ENCODE measurements at places on chromosomes 3 and 15. TPM values are rescaled to one million over a fixed set of nuclear protein-coding genes. Genes with fewer than 3 reads are reported as not detected.
A peak's percentile ranks its signal among the peaks of the same experiment; 100 is the strongest.

Gene SNX4
- total RNA-seq: 55.3 TPM

Gene MOBP
- total RNA-seq: 0.05 TPM

Gene TMOD3
- 53.8 TPM for total RNA-seq

Gene SCAANT1
- not detected for total RNA-seq

Gene TMCO5A
- total RNA-seq: not detected

Gene TRPM1
- total RNA-seq: not detected

Gene CAPN3
- 8.6 TPM for total RNA-seq

Gene C3orf22
- total RNA-seq: not detected

Gene FBXL22
- total RNA-seq: 26.2 TPM

Gene TMEM158
- total RNA-seq: 1.7 TPM

Gene FRMD4B
- 39.1 TPM for total RNA-seq

Gene EFCAB12
- not detected for total RNA-seq

Gene MASP1
- 4.9 TPM for total RNA-seq

- DNase-seq: no peak
Observed at GRCh38 chr3:53375019-53375418, 27.7 kb upstream of the DCP1A start.

DNA sequence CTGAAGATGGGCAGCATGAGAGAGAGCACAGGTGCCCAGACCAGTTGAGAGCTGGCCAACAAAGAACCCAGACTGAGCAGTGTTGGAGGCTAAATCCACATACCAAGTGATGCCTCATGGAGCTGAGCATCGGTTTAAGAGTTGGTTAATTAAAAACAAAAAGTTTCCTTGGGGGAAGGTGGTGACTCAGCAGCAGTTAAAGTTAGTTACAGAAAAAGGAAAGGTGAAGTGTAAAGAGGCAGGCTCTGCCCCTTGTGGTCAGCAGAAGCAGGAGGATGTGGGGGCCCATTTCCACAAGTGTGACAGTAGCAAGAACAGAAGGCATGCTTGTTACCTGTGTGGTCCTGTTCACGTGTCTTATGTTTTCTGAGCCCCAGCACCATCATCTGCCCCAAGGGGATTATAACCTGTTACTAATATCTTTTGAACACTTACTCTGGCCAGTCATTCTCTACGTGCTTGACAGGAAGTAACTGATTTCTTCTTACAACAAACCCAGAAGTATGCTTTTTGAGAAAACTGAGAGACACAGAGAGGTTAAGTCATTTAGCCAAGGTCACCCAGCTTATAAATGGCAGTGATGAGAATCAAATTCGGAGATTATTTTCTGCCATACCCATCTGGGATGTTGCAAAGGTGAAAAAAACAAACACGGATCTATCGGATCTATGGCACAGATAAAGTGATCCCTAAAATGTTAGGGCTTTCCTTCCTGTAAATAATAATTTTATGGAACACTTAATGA, 91.0 kb downstream of the EPHB1 start:
- no peak for DNase-seq

DNA sequence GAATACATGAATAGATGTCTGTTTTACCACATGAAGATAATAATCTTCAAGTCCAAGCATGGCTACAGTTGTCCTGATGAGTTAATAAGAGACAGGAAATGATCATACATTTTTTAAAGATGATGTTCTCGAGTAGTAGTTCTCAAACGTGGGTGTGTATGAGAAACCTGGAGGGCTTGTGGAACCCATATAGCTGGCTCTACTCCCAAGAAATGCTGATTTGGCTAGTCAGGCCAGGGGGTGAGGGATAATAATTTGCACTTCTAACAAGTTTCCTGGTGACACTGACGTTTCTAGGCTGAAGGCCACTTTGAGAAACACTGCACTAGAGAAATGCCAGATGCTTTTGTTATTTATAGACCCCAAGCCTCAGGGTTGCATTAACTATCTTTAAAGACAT, 37.0 kb downstream of the ROPN1B start:
- no peak for DNase-seq

DNA sequence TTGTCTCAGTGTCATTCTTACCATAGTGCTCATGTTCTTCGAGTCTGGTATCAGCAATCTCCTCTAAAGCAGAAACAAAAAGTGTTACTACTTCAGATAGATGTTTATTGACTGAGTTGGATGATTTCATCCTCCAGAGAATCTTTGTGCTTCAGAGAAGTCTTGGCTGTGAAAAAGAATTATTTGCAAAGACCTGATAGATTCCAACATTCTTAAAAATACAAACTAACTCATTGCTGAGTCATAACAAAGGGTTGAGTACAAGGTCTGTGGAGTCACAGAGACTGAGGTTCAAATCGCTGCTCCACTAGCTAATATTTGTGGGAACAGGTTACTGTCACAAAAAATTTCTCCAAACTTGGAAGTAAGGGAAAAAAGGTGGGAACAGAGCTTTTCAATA, 9.0 kb upstream of the STRIT1 start:
- DNase-seq: no peak

- no peak for DNase-seq
Observed at GRCh38 chr3:60932643-60933042, 318.6 kb downstream of the FHIT start.

DNA sequence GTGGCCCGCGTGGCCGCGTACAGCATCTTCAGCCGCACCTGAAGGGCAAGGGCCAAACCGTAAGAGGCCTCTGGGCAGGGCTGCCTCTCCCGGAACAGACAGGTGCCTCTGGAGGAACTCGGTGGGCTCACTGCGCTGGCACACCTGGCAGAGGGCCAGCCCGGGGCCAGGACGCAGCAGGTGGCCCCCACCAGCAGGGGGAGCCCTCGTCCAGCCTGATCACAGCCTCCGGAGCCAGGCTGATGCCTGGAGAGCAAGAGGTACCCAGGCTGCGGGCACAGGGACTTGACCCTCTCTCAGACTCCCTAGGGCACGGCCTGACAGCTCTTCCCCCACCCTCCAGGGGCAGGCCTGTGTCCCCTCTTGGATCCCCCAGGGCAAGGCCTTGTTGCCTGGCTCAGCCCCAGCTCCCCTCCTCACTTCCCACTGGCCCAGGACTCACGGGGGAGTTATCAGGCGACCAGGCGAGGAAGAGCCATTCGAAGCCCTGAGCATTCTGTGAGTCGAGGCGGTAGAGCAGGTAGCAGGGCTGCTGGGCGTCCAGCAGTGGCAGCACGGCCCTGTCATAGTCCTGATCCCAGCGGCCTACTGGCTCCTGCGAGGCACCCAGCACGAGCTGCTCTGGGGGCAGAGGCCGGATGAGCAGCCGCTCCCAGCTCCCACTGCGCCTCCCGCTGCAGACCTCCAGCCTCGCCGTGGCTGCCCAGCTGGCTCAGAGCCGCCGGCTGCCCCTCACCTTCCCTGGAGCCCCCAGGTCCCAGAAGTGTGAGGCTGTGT, 6.2 kb upstream of the TLR9 start:
- no peak for DNase-seq

GRCh38 chr15:50059203-50059772, 59.7 kb downstream of the ATP8B4 start:
- no peak for DNase-seq

DNA sequence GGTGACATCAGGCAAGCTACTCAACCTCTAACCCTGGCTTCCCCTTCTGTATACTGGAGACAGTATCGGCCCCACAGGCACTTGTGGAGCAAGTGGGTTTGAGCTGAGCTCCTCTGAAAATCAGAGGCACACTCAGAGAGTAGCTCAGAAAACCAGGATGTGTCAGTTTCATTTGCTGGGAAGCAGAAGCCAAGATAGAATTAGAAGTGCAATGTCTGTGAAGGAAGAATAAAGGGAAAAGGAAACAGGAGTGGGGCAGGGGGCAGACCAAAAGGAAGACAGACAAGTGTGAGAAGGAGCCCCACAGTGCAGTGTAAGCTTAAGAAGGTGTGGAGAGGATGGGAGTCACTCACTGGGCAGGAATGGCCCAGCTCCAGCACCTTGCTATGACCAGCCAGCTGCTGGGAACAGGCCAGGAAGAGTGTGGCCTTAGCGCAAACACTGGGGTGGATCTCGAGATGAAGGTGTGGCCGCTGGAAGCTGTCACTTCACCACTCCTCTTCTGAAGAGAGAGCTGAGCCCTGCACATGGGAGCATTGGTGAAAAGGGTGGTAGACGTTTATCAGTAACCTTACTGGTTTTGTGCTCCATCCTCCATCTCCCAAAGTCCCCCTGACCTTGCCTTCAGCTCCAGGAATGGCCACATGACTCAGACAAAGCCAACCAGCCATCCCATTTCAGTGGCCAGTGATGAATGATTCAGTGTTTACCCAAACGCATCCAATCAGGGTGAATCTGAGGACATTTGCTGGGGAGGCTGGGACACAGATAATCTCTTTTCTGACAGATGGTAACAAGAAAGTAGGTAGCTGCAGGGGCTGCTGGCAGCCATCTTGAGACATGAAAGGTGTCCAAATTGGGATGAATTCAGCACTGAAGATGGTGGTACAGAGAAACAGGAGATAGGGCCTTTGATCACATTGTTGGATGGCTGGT, 108.4 kb downstream of the SHQ1 start:
- no peak for DNase-seq

- DNase-seq: peak; percentile 7
Observed at GRCh38 chr3:40848421-40848820, 323.7 kb downstream of the ZNF621 start.

GRCh38 chr3:179956416-179956830, 80.3 kb downstream of the PEX5L start:
- no peak for DNase-seq

- DNase-seq: no peak
Observed at GRCh38 chr3:190502946-190503345, 10.9 kb upstream of the IL1RAP start.

- no peak for DNase-seq
Observed at GRCh38 chr3:173479301-173479700, 81.8 kb downstream of the NLGN1 start.

DNA sequence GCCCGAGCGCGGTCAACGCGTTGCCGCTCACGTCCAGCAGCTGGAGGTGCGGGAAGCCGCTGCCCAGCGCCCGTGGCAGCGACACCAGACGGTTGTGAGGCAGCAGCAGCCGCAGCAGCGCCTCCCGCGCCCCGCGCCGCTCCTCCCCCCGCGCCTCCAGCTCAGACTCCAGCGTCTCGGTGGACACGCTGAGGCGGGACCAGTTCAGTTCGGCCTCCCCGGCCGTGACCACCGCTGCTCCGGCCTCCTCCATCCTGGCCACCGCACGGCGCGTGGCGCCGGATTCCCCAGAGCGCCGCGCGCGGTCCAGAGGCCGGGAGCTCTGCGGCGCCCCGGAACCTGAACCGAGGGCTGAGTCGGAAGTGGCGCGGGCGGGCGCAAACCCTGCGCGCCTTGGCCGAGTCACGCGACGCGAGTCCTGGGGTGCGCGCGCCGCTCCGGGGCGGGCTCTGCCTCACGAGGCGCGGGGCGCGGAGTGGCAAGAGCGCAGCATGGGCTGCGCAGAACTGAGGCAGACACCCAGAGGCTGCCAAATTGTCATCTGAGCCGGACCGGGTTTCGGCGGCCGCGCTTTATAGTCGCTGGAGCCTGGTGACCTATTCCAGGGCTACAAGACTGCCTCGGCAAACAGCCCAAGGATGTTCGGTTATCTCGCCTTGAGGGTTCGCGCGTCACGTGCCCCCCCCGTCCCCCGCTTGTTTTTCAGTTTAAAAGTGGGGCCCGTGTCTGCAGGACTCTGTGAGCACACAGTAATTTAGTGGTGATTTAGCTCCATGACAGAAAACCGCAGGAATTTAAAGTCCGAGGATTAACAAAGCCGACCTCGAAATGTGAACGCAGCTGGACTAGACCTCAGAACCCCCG, at the start of gene LRRC58:
Gene LRRC58 (minus strand): TSS at position 364 of the 864 bp plus-strand sequence. CDS start 111 bp downstream, at position 253.
- DNase-seq: peak; percentile 65

DNA sequence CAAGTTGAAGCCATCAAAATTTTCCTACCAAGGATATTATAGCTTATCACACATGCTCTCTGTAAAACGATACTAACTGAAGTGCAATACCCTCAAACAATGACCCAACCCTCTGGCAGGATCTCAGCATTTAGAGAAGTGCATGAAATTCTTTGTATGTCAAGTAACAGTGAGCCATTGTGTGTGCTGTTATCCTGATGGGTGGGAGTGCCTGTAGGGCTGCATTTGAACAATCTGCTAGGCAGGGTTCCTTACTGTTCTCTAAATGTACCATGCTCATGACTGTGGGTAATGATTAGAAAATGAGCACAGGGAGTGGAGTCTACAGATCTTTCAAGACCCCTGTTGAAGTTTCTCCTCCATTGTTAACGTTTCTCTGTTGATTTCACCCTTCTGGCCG, 398.1 kb downstream of the NSUN3 start:
- no peak for DNase-seq

DNA sequence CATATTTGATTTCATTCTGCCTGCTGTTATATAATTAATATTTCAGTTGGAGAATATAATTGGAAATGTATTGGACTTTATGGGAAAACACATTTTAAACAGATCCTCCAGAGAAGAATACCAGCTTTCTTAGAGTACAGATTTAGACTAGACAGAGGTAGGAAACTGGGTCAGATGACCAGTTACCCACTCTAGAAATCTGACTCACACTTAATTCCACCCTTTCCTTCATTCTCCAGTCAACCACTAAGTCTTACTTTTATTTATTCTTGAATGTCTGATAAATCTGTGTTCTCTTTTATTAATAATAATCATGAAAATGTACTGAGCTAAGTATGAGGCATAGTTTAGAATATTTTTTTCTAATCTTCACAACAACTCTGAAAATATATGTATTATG, 110.7 kb downstream of the LRRC49 start:
- no peak for DNase-seq

GRCh38 chr15:66707310-66708082, 5.5 kb downstream of the SMAD6 start:
- DNase-seq: no peak

- no peak for DNase-seq
Observed at GRCh38 chr3:136135039-136135802, 60.9 kb downstream of the MSL2 start.

DNA sequence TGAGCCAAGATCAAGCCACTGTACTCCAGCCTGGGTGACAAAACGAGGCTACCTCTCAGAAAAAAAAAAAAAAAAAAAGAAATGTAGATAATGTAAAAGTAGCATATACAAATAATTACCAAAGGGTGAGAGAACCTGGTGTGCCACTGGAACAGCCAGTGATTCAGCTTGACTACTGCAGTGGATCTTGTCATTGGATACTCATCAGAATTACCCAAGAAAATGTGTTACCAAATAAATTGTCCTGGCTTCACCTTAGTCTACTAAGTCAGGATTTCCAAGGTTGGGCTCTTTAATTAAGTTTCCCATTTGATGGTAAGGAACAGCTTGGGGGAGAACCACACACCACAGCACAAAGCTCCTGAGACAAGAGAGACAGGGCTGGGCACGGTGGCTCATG, 1.5 kb downstream of the NICN1 start:
- no peak for DNase-seq

- no peak for DNase-seq
Observed at GRCh38 chr15:52765785-52766184, 24.4 kb downstream of the ONECUT1 start.

DNA sequence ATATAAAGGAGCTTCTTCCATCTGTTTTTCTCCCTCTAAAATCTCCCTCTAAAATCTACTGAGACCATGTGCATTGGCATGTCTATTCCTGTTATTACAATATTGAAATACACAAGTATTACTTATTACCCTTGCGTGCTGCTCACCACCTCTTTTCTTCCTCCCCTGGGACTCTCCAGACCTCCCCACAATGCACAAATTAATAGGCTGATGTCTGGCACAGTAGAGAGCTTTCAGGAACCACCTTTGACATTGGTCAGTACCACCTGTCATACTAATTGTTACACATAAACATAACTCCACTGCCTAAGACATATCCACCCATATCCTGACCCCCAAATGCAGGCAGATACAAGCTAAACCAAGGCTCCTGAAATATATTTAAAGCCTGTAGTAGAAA, 722.6 kb downstream of the FHIT start:
- DNase-seq: no peak

GRCh38 chr15:66180531-66181097, 72.9 kb downstream of the MEGF11 start:
- no peak for DNase-seq

GRCh38 chr3:106750092-106750491, 627.1 kb upstream of the CCDC54 start:
- no peak for DNase-seq
